ENCODE measurements at places on chromosomes 6 and 20.

DNA sequence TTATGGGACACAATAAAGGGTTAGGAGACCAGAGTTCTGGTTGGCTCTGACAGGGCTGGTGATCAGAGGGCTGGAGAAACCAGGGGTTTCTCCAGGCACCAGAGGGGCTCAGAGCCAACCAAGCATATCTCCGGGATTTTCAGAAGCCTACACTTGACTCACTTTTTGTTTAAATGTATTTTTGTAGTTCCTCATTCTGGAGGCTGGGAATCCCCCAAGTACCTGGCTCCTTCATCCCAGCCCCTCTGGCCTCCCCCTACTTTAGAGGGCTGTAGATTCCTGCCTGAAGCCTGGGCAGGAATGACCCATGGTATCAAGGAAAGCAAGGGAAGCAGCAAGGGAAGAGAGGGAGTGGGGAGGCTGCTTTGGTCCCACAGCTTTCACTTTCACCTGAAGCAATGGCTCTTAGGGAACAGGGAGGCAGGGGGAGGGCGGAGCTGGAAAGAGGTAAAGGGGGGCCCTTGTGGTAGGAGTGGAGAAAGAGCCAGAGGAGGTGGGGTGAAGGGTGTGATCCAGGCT lies 973 bp downstream of the CD40 start:
- H3K27ac ChIP-seq: no peak overlapping the region
- peak overlapping the region; percentile 96 for H3K4me3 ChIP-seq
- H3K4me1 ChIP-seq: peaks cover 19% of the 10 kb centered on the region

- no peaks in the 10 kb centered on the region for H3K27me3 ChIP-seq
- H3K36me3 ChIP-seq: peaks cover 17% of the 10 kb centered on the region
- DNase-seq: peak; percentile 85
- peak overlapping the region; percentile 99 for H3K4me3 ChIP-seq
- peak overlapping the region; percentile 97 for H3K27ac ChIP-seq
- peaks cover 51% of the 10 kb centered on the region for H3K4me1 ChIP-seq
Observed at GRCh38 chr20:63628246-63628975, 1.5 kb upstream of the GMEB2 start.

DNA sequence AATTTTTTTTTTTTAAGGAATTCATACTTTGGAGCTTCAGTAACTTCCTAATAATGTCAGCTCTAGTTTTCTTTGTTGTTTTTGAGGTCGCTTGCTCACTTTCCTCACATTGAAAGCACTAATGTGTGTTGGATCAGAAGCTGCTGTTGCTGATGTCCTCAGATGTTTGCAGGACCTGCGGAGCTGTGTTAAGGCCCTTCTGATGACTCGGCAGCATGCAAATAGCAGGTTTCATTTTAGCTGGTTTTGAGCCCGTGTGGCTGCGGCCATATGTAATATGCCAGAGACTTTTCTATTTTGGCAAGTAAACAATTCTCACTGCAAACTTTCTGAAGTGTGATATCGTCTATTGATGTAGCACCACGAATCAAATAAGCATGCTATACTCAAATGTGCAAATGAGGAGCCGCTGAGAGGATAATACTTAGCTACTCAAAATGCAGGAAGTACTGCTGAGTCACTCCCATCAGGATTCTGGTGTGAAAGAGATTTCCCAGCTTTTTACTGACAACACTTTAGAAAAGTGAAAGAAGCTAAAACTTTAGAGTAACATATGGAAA lies 187.8 kb downstream of the SASH1 start:
- H3K36me3 ChIP-seq: no peaks in the 10 kb centered on the region
- no peaks in the 10 kb centered on the region for H3K4me1 ChIP-seq
- peaks cover 7% of the 10 kb centered on the region for H3K27me3 ChIP-seq
- no peak overlapping the region for H3K4me3 ChIP-seq
- no peak for DNase-seq

- H3K27me3 ChIP-seq: no peaks in the 10 kb centered on the region
- H3K27ac ChIP-seq: no peak overlapping the region
- DNase-seq: no peak
Observed at GRCh38 chr20:37944456-37944981, 41.6 kb downstream of the VSTM2L start.

GRCh38 chr20:57470212-57470522 lies 54.8 kb downstream of the CTCFL start:
- no peaks in the 10 kb centered on the region for H3K36me3 ChIP-seq
- no peak overlapping the region for H3K4me3 ChIP-seq
- DNase-seq: no peak
- no peak overlapping the region for H3K27ac ChIP-seq
- H3K4me1 ChIP-seq: peaks cover 18% of the 10 kb centered on the region

Data from activated naive CD4-positive, alpha-beta T cell treated with anti-CD3 and anti-CD28 coated beads for 36 hours (primary cell).